ENCODE measurements at places on chromosomes 4 and X. TPM values are rescaled to one million over a fixed set of nuclear protein-coding genes. Genes with fewer than 3 reads are reported as not detected.

CHRNA9 gene
- polyA plus RNA-seq = 1.2 TPM

ELOVL6 gene
- 13.2 TPM for polyA plus RNA-seq

TRIM2 gene
- 12.3 TPM for polyA plus RNA-seq

TXLNG gene
- 4.4 TPM for polyA plus RNA-seq

DNA sequence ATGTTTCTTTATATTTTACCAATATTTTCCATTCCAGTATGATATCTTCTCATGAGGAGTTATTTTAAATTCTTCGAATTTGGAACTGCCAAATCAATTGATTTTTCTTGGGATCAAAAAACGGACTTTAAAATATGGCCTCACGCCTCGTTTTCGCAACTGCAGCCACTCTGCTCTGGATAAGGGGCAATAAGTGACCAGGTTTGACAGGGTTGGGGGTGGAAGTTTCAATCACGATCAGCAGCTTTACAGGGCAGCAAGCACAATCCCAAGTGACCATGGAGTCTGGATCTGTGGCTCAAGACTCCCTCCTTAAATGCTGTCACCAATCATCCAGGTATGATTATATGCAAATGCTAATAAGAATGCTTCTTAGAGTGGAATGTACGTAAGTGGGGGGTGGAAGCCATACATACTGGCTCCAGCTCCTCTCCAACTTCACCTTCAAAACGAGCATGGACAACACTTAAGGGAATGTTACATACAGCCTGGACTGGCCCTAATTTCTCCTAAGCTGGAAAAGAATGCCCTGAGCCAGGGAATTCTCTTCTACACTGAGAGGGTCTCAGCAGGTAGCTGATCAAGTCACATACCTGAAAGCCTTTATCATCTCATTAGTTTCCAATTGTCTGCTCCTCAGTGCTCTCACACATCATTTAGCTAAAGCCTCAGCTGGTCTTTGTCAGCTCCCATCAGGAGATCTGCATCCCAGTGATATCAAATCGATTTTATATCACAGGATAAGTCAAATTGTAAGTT, 176.9 kb upstream of the DCAF8L1 start:
- DNase-seq = no peak

DNA sequence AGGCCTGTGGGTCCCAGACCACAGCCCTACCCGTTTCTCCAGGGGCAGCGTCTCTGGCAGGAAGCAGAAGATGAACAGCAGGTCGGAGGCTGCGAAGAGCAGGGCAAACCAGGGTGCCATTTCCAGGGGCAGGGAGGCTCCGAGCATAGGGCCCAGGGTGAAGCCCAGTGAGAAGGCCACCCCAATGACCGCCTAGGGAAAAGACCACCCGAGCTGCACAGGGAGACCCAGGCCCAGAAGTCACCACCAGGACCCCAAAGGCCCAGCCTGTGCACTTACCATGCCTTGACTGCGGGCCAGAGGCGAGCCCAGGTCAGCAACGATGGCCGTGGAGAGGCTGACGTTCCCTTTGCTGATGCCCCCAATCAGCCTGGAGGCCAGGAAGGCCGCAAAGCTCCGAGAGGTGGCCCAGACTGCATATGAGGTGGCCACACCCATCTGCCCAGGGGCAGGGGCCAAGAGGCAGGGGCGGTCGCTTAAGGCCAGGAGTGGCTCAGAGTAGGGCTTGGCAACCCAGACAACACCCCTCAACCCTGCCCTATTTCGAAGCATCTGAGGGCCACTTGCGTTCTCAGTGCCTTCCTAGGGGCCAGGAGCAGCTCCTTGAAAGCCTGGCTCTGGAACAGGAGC, 30.8 kb downstream of the NOP14 start:
- no peak for DNase-seq

- no peak for DNase-seq
Observed at GRCh38 chrX:16978193-16978984, 31.9 kb downstream of the REPS2 start.

GRCh38 chrX:66635360-66635759, 3.5 kb downstream of the EDA2R start:
- peak; percentile 78 for DNase-seq

- peak; percentile 21 for DNase-seq
Observed at GRCh38 chr4:76874176-76874575, 23.8 kb downstream of the SOWAHB start.

DNA sequence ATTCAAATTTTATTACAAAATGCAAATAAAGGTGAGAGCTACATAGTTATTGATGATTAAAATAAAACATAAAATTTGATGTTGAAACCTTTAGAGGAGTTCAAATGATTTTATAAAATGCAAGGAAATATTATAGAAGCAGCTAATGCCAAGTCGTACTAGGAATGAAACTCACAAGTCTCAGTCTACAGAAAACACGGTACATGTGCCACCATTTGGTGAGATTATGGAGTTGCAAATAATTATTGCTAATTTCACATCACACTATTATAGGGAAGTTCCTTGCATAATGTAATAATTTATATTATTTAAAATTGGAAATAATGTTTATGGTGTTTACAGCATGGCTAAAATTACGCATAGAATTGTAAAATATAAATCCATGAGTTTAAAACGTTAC, 1601.7 kb upstream of the TENM3 start:
- DNase-seq = no peak

DNA sequence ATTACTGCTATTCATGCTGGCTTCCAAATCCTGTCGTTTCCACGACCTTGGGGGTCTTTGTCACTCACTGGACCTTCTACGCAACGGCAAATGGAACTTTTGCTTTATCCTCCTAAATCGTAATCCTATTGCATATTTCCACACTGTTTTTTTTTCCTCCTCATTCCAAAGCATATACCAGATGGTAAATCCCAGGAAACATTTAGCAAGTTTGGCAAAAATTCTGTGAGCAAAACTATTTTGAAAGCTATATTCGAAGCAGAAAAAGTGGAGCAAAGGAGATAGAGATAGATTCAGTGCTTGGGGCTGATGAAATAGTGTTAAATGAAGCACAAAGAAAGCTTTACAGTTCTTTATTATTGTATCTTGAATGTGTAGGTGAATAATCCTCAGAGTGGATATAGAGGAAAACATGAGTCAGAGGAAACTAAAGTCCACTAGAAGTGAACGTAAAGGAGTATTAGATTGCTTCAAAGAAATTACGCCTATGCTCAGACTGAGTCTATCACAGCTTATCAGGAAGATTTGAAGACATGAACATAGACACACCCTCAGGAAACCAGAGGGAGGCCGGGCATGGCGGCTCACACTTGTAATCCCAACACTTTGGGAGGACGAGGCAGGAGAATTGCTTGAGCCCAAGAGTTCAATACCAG, 50.2 kb upstream of the FAM9A start:
- no peak for DNase-seq

- peak; percentile 52 for DNase-seq
Observed at GRCh38 chr4:70706516-70706915, 15.2 kb upstream of the RUFY3 start.

All from GM23248 (cell line).